Stimulated activated CD4-positive, alpha-beta T cell treated with anti-CD3 and anti-CD28 coated beads, Interleukin-4, amount 100 ng/mL, for 24 hours (primary cell): ENCODE measurements at places on chromosomes 16 and 17.

DNA sequence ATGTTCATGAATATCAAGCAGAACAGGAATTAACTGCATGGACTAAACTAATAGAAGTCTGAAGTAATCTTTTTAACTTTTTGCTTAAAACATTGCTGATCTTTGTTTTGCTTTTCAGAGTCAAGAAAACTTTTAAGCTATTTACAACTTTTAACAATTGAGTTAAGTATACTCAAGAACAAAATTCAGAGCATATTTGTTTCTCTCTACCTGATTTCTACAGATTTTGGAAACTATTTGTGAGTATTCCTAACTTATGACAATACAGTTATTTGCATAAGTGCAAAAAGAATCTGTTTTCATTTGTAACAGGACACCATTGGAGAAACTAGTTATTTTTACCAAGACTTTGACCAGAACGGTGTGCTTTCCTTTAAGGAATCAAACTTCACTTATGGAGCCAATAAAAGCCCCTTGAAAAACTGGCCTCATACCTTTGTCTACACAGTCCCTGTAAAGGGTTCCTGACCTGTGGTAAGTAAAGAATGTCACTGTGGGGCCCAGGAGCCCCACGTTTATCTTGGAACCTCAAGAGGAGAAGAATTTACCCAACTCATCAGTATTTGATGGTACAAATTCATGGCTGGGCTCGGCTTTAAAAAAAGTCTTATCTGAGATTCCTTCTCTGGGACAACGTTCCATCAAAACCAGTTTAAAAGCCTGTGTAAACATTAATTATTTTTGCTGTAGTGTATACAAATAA lies 11.3 kb upstream of the LDHD start:
- no peak for DNase-seq

- peak; percentile 79 for DNase-seq
Observed at GRCh38 chr16:79269211-79269863, 331.2 kb downstream of the MAF start.

DNA sequence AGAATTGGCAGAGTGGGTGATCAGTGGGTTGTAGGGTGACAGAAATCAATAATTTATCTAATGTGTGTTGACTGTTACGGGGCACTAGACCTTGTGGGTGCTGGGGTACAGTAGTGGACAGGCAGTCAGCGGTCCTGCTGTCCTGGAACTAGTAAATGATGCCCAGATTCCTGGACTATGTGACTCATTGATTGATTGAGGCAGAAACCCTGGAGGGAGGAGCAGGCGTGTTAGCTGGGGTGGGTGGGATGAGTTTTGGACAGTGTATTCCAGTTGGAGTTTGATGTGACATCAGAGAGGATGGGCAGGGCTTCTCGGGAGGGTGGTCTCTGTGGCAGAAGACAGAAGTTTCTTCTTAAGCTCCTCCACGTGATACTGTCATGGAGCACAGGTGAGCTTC lies 24.4 kb downstream of the PRMT7 start:
- no peak for DNase-seq

GRCh38 chr16:67444259-67445125 lies 13.6 kb downstream of the HSD11B2 start:
- no peak for DNase-seq

DNA sequence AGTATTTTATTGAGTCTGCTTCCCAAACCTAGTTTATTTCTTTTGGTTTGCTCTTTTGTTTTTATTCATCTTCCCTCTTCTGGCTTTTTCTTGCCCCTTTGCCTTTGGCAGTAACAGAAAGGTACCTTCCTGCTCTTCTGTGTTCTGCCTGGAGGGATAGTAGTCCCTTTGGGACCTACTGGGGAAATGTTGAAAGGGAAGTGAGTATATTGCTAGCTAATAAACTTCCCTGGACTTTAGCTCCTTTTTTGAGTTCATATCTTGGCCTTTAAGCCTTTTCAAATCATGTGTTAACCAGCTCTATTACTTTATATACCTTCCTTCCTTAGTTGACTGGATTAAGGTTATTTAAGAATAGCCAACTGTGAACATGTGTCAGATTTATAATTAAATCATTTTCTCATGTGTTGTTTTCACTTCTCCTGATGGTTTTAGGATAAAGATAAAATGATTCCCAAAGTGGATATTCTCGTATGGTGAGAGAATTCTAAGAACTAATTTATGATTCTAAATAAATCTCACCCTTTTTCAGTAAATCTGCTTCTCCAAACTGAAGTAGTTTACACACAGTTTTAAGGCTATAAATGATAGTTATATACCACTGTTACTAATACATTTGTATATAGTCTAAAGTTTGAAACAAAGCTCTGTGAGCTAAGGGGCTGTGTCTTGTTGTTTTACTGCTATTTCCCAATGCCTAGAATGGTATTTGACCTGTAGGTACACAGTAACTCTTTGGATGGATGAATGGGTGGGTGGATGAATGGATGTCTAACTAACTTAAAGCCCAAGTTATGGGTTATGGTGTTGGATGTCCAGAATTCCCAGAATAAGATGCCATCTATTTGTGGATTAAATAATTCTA lies 45.7 kb downstream of the OMG start:
- DNase-seq, result no peak

DNA sequence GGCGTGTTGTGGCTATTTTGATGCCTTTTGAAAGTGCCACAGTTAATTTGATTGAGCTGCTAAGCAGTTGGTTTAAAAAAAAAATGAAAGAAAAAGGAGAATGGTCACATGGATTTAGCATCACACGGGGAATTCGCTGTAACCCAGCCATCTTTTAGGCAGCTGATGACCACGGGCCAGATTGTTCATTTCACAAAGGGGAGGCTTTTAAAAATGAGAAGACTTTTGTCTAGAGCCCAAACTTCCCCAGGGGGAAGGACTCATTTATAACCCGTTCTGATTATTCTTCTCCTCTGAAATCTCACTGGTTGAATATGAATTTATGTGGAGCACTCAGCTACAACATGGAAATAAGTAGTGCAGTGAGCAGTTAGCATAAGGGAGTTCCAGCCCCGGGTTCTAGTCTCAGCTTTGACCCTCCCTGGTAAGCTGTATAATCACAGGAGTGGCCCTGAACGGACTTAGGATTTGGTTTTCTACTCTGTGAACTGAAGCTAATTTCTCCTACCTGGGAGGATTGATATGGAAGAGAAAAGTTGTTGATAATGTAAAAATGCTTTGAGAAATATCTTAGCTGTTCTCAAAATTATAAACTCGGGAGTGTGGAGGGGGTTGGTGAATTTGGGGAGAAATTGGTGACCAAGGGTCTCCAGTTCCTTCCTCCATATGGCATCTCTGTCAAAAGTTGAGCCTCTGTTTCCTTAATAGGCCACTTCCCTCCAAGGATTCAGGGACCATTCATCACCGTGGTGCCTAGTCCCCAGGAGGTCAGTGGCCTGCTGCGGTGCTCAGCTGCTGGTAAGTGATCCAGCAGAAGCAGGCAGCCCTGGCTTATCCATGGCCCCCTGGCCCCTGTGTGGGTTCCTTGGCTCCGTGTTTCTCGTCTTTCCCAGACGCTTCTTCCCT lies 76.4 kb upstream of the TBX2 start:
- no peak for DNase-seq

DNA sequence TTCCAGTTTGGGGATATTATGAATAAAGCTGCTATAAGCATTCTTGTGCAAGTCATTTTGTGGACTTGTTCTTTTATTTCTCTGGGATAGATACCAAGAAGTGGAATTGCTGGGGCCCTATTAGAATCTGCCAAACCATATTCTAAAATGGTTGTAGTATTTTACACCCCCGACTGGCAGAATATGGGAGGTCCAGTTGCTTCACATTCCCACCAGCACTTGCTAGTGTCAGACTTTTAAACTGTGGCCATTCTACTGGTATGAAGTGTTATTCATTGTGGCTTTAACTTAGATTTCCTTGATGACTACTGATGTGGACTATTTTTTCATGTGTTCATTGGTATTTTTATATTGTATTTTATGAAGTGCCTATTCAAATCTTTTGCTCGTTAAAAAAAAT lies 18.1 kb upstream of the NUP93 start:
- no peak for DNase-seq
